ENCODE measurements at places on chromosomes 13 and 19.

DNA sequence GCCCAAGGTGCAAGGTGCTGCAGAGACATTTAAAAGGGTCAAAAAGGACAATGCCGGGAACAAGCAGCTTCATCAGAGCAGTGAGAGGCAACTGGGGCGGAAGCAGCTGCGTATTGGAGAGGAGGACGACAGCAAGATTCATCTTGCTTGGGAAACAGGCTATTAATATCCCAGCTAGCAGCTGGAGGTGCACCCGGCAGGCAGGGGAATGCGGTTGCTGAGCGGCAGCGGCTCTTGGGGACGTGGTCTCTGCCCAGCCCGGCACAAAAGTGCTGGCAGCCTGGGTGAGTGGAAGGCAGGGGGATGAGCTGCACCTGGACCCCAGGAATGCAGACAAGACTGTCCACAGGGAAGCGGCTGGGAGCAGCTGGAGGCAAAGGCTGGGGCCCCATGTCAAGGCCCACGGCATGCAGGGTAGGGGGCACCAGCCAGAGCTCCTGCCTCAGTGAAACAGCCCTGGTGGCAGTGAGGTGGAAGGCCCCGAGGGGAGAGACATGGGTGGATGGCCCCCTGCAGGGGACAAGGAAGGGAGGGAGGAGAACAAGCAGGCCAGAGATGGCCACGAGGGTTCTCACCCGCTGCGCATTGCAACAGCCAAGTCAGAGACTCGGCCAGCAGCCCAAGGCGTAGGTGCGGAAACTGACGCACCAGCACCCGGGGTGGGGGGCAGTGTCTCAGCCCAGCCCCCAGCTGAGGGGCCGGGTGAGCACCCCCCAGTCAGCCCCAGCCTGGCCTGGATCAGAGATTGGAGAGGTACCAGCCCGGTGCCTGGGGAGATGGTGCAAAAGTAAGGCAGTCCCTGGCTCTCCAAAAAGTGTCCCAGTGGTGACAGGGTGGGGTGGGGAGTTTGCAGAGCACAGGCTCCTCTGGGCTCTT is 34.4 kb downstream of the PEPD start:
- no peak for DNase-seq

DNA sequence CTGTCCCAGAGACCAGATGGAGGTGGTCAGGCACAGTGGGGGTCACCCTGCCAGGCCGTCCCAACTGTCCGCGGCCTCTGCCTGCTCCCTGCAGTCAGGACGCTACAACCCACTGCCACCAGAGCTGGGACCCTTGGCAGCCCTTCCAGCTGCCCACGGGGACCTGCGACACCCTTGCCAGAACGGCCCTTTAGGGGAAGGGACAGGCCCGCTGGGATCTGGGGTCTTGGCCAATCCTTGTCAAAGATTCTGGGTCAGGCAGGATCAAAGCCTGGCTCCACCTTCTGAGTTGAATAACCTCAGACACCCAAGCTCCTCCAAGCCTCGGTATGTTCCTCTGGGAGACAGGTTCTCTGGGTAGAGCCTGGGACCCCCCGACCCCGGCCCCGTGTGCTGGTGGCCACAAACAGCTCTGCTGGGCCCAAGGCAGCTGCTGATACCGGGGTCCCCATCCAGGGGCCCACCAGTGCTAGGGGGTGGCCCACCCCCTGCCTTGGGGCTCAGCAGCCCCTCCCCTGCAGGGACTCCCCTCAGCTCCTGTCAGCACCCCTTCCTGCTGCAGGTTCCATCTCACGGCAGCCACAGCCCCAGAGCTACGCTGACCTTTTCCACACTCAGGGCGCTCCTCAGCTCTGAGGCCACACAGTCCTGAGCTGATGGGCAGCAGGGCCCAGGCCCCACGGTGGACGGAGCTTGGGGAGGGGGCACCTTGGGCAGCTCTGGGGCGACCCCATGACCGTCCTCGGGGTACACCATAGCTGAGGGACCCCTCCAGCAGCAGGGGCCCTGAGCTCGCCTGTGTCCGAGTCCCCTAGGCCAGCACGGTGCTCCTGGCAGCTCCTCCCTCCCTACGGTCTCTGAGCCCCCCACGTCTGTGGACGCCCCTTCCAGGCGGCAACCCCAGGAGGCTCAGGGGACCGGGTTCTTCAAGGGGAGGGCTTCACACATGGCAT is 18.4 kb downstream of the SBNO2 start:
- DNase-seq: no peak

GRCh38 chr19:51702103-51702824 is 9.1 kb downstream of the SPACA6 start:
- DNase-seq: no peak

DNA sequence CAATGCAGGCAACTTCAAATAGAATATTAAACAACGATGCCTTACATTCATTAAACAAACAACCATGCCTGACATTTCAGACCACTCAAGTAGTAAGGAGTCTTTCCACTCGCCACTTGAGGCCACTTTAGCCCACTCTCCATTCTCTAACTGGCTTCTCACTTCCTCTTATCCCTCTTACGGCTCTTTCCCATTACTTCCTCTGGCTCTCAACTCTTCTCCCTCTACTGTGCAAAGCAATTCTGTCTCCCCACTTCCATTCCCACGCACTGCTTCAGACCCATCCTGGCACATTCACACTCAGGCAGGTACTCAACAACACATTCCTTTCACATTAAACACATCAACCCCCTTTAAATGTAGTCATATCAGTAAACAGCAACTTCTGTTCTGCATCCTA is 229.8 kb upstream of the IPO5 start:
- DNase-seq: no peak

GRCh38 chr19:15926484-15926883 is 7.8 kb downstream of the CYP4F11 start:
- no peak for DNase-seq

DNA sequence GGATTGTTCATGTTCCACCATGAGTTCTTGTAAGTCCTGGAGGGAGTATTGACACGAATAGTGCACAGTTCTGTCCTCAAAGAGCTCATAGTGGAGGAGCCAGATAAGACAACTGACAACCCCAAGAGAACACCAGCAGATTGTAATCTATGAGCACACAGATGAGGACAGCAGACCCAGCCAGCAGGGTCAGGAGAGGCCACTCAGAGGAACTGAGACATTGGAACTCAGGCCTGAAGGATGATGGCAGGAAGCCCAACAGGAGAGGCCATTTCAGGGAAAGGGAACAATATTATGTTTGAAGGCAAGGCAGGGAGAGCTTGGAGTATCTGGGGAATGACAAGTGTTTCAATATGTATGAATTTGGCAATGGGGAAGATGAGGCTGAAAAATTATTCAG is 63.7 kb upstream of the IPO5 start:
- no peak for DNase-seq

- peak; percentile 75 for DNase-seq
Observed at GRCh38 chr19:29694669-29695627, 20.1 kb downstream of the C19orf12 start.

- no peak for DNase-seq
Observed at GRCh38 chr13:99356012-99356261, 48.7 kb upstream of the GPR183 start.

GRCh38 chr13:62964522-62964921 is 1548.9 kb upstream of the PCDH20 start:
- no peak for DNase-seq

- DNase-seq: no peak
Observed at GRCh38 chr13:87884884-87885283, 213.7 kb downstream of the SLITRK5 start.

DNA sequence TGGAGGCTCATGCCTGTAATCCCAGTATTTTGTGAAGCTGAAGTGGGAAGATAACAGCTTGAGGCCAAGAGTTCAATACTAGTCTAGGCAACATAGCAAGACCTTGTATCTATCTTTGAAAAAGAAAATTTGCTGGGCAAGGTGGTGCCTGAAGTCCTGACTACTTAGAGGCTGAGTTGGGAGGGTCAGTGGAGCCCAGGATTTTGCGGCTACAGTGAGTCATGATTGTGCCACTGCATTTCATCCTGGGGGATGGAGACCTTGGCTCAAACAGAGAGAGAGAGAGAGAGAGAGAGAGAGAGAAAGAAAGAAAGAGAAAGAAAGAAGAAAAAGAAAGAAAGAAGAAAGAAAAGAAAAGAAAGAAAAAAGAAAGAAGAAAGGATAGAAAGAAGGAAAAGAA is 1872.3 kb upstream of the PCDH20 start:
- no peak for DNase-seq

- DNase-seq: no peak
Observed at GRCh38 chr13:88802886-88803285, 1131.7 kb downstream of the SLITRK5 start.

GRCh38 chr19:46849610-46850009 is 1.0 kb downstream of the AP2S1 start:
- no peak for DNase-seq

- DNase-seq: no peak
Observed at GRCh38 chr13:60957816-60958215, 457.8 kb downstream of the PCDH20 start.

DNA sequence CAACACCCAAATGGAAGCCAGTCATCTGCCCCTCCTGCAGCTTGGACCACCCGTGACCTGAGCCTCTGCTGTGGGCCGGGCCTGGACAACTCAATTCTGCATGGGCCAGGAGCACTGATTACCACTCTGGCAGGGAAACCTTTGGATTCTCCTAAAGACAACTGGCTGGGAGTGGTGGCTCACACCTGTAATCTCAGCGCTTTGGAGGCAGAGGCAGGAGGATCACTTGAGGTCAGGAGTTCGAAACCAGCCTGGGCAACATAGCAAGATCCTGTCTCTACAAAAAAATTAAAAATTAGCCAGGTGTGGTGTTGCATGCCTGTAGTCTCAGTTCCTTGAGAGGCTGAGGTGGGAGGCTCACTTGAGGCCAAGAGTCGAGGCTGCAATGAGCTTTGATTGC is 6.5 kb downstream of the EPS15L1 start:
- no peak for DNase-seq

GRCh38 chr19:42121036-42121621 is 11.1 kb downstream of the POU2F2 start:
- no peak for DNase-seq

GRCh38 chr19:18700501-18701249 is 17.2 kb downstream of the CRTC1 start:
- DNase-seq: peak; percentile 28

GRCh38 chr19:47723581-47723940 is 10.3 kb downstream of the EHD2 start:
- DNase-seq: peak; percentile 74

DNA sequence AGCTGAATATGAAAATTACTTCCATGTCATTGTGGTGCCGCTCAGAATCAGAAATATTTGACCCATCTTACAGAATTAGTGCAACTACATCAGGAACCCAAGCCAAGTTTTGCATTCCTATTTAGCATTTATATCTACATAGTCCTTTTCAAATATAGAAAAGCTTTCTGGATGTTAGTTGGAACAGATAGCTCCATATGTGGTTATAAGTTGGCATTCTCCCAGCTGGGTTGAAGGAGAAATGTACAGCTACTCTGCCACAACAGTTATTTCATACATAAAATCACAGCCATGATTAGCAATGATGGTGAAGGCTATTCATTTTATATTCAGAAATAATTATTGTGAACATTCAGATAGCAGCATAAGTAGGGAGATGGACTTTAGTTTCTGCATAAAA is 28.2 kb downstream of the HPN start:
- no peak for DNase-seq

Measured in GF-D8 (cell line).